ENCODE measurements at places on chromosomes 2 and 18. TPM values are rescaled to one million over a fixed set of nuclear protein-coding genes. Genes with fewer than 3 reads are reported as not detected.

Gene PLCD4
- 0.24 TPM for total RNA-seq

Gene OLA1
- total RNA-seq: 89.2 TPM

Gene KLF7
- 43.4 TPM for total RNA-seq

Gene SOWAHC
- total RNA-seq: 0.99 TPM

Gene CHRNA1
- not detected for total RNA-seq

Gene GAL3ST2
- total RNA-seq: 0.82 TPM

Gene SKOR2
- total RNA-seq: 0.70 TPM

Gene UPP2
- total RNA-seq: not detected

Gene HOXD11
- not detected for total RNA-seq

Gene LAMA3
- 0.19 TPM for total RNA-seq

Gene RBBP8
- total RNA-seq: 57.2 TPM

Gene NLRC4
- total RNA-seq: 0.55 TPM

Gene ACYP2
- total RNA-seq: 9.6 TPM

Gene DNAJC5G
- total RNA-seq: not detected

Gene AOX1
- total RNA-seq: 0.83 TPM

Gene CCDC195
- total RNA-seq: not detected

Gene CCDC178
- total RNA-seq: not detected

Gene RPRM
- total RNA-seq: not detected

Data from activated T-cell treated with anti-CD3 and anti-CD28 coated beads, Interleukin-2, amount 50 U/mL, for 72 hours (primary cell).